ENCODE measurements at places on chromosomes 16 and 17.

GRCh38 chr17:1565877-1566276, 3.3 kb upstream of the PITPNA start:
- DNase-seq: no peak

- DNase-seq: no peak
Observed at GRCh38 chr17:79520167-79521165, 90.4 kb downstream of the RBFOX3 start.

- DNase-seq: no peak
Observed at GRCh38 chr16:3873482-3874173, 6.9 kb downstream of the CREBBP start.

DNA sequence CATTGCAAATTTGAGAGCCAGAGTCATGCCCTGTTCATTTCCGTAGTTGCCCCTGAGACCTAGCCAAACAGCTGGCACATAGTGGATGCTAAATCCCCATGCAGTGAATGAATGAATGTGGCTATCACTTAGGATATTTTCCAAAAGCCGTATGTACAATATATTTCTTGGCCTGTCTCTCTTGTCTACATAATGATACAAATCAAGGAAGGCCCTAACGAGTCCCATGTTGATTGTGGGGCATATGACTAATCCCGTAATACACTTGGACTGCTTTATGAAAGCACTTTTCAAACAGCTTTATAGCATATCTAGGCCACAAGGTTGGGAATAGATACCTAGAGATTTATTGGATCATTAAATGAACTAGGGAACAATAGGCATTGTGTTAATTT, 478.0 kb downstream of the SLC39A11 start:
- no peak for DNase-seq

GRCh38 chr17:17701658-17702057, 20.4 kb downstream of the RAI1 start:
- DNase-seq: no peak

- DNase-seq: no peak
Observed at GRCh38 chr17:50902372-50903353, 36.5 kb upstream of the TOB1 start.

- DNase-seq: no peak
Observed at GRCh38 chr17:67386965-67387551, 10.0 kb downstream of the PITPNC1 start.

DNA sequence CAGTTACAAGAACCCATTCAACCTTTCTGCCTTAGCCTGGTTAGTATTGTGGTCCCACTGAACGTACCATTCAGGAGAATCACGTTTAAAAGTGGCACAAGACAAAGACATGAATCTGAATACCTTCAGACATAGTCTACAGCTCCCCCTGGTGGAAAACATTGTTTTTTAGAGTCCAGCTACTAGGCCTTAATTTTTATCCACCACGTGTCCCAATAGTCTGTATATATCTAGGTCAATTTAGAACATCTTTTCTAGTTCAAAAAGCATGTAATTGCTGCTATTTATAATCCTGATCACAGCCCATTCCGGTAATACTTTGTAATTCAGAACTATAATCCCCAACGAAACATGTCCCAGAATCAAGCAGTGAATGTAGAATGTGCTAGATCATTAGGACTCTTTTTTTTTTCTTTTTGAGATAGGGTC, 13.7 kb upstream of the GUCY2D start:
- peak; percentile 57 for DNase-seq

DNA sequence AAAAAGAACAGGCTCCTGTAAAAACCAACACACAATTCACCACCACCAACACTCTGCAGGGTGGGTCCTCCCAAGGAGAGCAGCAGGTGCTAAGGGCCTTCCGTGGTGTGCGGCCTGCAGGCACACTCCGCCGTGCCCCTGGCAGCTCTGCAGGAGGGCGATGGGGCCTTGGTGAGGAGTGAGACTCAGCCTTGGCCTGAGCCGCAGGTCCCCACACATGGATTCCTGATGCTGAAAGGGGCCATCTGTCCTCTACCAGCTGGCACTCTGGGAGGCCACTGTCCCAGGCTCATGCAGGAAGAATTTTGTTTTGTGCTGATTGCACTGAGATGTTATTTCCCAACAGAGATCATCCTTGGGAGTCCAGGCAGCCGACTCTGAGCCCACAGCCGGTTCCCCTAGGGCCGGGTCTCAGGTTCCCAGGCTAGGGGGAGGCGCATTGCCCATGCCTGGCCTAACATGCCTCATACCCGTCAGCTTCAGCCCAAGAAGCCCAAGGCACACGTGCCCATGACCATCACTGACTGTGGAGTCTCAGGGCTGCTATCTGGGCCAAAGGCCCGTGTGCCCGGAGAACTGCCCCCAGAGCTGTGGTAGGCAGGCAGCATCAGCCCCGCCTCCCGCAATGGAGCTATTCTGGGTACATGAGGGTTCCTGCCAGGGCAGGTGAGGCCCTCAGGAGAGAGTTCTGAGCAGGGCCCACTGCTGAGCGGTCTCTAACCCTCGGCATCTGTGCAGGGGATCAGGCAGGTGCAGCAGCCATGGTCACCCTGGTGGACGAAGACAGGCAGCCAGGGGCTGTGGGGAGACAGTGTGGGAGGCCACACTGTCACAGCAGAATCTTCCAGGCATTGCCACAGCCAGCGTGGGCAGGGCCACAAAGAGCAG, 97.9 kb upstream of the ZNF469 start:
- no peak for DNase-seq

DNA sequence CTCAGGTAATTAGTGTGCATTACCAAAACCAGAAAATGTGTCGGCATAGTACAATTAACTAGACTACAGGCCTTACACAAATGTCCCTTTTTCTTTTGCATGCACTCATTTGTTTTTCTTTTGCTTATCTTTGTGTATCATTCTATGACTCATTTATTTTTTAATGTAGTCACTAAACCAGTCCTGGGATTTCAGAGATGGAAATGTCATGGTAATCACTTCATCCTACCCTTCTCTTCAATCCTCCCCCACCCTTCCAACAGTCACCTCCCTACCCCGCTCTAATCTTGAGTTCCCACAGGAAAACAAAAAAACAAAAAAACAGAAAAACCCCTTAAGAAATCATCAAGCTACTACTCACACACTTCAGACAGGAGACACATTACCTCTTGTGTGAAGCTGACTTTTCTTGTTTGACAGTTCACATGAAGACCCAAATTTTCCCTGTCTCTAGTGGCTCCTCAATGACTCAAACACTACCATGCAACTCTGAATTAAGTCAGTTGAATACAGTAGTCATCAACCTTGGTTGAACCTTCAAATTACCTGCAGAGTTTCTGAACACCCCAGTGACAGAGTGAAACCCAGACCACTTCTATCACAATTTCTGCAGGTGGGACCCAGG, 242.4 kb upstream of the SALL1 start:
- DNase-seq: no peak

GRCh38 chr16:21619765-21620425, 20.5 kb downstream of the METTL9 start:
- no peak for DNase-seq
